ENCODE measurements at places on chromosomes 1 and 21.

GRCh38 chr1:78009836-78010235 lies 5.1 kb downstream of the DNAJB4 start:
- DNase-seq = no peak

- no peak for DNase-seq
Measured at GRCh38 chr1:170675865-170676264, 11.9 kb downstream of the PRRX1 start.

DNA sequence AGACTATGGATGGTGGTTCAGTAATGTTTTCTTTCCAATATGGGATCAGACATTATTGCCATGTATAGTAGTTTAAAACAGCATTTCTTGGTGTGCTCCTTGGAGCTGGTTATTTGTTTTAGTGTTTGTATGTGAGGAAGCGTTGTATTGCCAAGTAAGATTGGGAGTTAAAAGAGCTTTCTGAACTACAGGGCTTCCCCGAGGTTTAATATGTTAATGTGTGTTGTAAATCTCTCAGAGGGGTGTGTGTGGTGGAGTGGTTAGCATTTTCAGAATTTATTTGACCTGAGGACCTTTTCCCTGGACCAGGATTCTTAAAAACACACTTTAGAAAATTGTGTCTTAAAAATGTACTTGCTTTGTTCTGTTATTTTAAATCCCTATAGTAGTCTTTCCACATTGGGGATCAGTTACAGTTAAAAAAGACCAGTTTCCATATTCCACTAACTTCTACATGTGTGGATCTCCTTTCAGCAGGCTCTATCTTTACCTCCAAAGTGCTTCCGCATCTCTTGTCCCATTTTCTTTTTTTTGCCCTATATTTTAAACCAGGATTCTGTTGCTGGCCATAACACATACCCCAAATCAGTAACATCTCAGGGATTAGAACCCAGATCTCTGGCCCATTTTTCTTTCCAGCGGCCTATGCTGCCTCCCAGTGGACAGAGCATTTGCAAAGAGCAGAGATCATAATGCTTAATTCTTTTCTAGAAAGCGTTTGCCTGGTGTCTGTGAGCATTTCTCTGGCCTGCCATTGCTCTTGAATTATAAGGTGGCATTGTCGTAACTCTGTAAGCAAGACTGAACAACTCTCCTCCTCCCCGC lies 58.6 kb downstream of the PBX1 start:
- DNase-seq = no peak

- no peak for DNase-seq
Measured at GRCh38 chr21:31176080-31176551, 137.8 kb upstream of the KRTAP19-8 start.
